ENCODE measurements at places on chromosomes 2 and 18.

GRCh38 chr2:217075268-217076057 is 215.6 kb upstream of the TNP1 start:
- DNase-seq, result no peak

GRCh38 chr2:30510409-30510808 is 63.4 kb downstream of the LCLAT1 start:
- no peak for DNase-seq

DNA sequence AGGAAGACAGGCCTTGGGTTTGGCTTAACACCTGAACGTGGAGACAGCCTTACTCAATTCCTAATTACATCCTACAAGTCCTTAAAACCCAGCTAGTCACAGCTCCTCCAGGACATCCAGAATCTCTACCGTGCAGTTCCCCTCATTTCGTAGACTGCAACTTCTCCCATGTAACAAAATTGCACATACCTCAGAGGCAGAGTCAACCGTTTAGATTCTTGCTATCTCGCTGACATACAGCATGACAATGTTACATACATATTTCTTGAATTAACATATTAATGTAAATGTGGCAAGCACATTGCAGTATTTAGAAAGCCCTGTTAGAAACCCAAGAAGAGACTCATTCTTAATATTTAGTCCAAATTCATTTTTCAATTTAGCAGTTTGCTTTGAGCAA is 358.7 kb downstream of the SETBP1 start:
- no peak for DNase-seq

DNA sequence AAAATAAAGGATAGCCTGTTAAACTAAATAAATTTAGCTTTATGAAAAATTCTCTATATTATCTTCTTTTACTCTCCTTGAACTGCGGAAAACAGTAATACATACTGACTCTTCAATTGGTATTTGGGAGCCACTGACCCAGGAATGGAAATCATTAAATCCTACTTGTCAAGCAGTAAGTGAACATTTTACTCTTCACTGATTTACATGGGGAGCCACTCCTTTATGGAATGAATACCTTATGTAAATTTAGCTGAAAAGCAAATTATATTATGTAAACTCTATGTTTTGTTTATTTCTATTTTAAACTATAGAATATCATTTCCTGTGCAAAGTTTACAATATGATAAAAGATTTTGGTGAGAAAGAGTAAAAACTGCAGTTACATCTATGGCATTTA is 85.2 kb downstream of the STRADB start:
- DNase-seq, result no peak

DNA sequence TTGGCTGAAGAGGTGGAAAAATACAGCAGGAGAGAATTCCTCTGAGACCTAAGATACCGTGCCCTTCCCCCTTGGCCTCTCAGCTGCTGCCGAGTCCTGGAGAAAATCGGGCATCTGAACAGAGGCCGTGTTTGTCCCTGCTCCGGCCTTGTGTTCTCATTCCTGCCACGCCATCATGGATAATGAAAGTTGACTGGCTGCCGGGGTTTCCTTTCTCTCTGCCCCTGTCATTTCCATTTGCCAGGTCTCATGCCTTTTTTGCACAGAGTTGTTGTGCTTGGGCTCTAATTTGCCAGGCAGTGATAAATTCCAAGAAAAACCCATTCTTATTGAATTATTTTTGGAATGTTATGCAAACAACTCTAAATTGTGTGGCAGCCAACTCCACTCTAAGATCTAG is 496.9 kb upstream of the TNP1 start:
- no peak for DNase-seq

DNA sequence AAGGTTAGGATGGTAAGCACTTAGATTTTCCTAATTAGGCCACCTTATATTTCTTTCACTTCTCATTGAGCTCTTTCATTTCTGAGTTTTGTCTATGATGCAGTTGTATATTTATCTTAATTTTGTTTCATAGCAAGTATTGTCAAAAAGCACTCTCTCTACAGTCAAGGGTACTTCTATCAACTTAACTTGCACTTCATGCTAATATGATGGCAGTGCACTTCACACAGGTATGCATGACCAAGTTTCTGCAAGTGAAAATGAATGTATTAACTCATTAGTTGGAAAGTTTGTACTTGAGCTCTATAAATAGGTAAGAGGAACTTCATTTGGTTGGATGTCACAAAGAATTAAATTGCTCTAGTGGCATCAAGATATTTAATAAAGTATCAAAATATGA is 51.5 kb upstream of the CDH19 start:
- DNase-seq, result no peak

DNA sequence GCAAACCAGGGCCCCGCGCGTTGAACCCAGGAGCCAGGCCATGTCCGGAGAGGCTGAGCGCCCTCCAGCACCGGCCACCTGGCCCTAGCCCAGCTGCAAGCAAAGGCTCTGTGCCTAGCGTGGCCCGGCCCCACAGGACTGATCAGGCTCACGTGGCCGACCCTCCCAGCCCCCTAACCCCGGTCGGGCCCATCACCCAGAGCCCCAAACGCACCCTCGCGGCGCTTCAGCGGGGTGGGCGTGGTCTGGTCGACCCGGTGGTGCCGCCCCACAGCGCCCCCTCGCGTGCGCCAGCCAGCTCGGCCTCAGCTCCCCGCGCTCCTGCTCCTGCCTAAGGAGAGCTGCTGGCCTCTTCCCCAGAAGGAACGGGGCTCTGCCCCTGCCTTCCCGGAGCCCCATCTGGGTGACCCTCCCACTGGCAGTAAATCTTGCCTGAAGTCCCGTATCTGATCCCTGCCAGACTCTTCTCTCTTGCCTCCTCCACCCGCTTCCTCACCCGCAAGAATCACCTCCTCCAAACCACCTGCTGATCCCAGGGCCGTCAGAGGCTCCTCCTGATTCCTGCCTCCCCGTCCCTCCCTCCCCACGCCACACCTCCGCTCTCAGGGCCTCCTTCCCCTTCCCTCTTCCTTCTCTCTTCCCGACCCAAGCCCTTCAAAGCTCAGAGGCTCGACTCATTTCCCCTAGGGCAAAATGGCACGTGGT is 12.3 kb upstream of the TEX51 start:
- DNase-seq, result no peak

- DNase-seq, result peak; percentile 67
These were observed 27.3 kb downstream of the LPIN2 start for GRCh38 chr18:2985628-2986027.

DNA sequence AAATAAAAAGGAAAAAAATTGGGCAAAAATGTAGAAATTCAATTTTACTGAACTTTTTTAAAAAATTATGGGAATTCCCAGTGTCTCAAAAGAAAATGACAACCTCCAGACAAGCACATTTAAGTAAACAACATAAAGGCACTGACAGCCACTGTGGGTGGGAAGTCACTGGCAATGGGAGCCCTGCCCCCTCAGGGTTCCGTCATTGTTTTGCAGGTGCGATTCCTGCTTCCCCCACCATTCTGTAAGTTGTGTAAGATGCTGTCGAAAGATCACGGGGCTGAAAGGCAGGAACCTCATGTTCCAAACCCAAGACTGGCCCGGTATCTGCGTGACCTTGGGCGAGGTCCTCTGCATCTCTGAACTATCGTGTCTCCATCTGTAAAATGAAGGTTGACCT is 15.8 kb upstream of the ASPRV1 start:
- no peak for DNase-seq

DNA sequence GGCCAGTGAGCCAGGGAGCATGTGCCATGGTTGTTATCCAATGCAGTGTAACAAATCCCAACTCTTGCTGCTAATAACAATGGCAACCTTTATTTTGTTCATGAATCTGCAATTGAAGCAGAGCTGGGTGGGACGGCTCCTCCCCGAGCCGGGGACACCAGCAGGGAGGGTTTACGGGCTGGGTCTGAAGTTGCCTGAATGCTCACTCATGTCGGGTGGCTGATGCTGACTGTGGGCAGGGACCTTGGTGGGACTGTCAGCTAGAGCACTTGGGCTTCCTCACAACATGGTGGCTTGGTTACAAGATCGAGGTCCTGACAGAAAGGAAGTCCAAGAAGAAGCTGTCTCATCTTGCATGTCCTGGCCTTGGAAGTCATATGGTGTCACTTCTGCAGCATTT is 264.5 kb downstream of the NDUFA10 start:
- DNase-seq, result no peak

- DNase-seq, result no peak
These were observed 82.1 kb downstream of the BIN1 start for GRCh38 chr2:127024769-127025358.

DNA sequence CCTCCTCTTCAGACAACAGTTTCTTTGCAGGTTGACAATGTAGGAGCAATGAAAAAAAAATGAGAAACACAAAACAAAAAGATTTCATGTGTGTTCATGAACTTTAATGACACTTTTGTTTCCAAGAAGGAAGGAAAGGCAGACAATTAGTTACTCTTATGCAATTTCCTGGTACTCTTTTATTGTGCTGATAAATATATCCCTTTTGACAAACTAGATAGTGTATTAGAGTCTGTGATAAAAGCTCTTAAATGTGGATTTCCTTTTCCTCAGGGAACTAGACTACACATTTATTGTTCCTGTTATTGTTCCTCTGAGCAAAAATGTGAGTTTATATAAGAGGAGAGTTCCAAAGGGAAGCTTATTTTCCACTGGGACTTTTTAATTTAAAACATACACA is 188.7 kb upstream of the NRXN1 start:
- no peak for DNase-seq

- DNase-seq, result no peak
These were observed 9.4 kb upstream of the COLEC11 start for GRCh38 chr2:3585261-3586109.

GRCh38 chr2:26302846-26303245 is 43.1 kb upstream of the SELENOI start:
- DNase-seq, result no peak

- DNase-seq, result no peak
These were observed 107.8 kb downstream of the ZNF521 start for GRCh38 chr18:25244170-25244569.

GRCh38 chr2:54523324-54523959 is 67.3 kb downstream of the SPTBN1 start:
- DNase-seq, result no peak

- no peak for DNase-seq
These were observed 22.3 kb downstream of the M1AP start for GRCh38 chr2:74625658-74626425.

- no peak for DNase-seq
These were observed 157.2 kb downstream of the FMNL2 start for GRCh38 chr2:152492131-152492530.

DNA sequence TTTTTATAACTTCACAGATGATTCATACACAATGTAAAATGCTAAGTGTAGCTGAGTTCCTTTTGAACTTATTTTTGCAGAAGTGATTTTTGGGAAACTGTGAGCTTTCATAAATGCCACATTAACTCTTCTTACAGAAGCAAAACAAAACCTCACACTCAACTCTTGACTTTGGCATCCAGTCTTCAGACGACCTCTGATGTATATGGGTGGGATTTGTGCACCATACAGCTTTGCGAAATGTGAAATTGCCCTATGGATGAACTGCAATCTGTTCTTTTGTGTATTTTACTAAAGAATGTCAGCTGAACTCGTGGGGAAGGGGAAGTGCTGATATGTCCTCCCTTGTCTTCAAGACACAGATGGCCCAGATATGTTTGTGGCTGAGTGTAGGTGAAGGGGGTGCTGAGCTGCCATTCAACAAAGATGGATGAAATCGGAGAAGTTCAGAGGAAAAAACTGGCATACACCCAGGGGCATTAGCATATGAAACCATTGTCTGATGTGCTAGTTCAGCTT is 218.3 kb downstream of the PTGR3 start:
- DNase-seq, result no peak

DNA sequence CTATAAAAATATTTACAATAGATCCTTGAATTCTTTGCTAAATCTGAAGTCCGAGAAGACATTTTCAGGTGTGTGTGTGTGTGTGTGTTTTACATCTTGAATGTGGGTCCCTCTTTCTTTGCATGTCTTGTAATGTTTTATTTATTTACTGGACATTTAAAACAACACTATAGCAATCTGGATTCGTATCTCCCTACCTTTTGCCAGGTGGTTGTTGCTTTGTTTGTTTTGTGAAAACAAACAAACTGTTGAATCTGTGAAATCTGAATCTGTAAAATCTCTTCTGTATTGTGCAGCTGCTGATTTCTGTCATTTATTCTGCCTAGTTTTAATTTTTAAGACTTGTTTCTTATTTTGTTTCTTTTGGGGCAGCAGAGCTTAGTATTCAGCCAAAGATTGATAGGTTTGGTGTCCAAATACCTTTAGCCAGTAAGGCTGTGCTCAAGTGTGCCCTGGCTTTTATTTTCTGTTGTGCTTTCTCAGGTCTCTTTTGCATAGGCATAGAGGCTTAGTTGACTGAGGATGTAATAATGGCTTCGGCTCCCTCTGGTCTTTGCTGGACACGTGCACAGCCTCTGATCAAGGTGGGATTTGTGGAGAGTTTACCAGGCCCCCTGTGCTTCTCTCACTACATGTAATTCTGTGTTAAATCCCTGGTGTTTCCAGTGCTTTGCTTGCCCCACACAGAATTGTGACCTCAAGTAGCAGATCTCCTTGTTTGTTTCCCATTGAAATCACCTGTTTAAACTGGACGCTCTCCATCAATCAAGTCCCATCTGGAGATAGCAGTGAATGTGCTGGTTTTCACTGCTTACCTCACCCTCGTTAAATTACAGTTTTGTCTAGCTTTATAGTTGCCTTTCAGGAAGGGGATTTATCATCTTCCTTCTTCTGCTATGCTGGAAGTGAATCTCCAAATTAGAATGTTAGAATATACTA is 71.1 kb downstream of the BIRC6 start:
- DNase-seq, result no peak

DNA sequence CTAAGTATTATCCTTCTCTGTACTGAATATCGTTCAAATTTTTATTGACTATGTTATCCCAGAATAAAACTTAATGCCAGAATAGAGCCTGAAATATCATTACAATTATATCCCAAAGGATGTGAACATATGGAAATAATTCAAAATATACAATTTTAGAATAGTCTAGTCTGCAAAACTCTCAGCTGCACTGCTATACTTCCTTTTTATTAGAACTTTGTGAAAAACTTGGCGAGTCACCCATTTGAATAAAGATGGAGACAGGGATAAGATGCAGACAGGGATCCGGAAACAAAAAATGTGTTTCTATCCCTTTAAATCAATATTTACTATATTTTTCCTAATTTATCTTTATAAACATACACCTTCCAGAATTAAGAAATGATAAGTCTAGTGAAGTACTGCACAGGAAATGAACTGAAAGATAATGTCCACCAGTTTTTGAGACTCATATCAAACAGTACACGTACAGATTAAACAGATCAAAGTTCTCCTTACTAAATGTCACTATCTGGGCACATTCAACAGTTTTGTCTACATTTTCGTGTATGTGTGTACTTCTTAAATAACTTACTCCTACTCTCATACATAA is 107.8 kb downstream of the MEP1B start:
- no peak for DNase-seq

DNA sequence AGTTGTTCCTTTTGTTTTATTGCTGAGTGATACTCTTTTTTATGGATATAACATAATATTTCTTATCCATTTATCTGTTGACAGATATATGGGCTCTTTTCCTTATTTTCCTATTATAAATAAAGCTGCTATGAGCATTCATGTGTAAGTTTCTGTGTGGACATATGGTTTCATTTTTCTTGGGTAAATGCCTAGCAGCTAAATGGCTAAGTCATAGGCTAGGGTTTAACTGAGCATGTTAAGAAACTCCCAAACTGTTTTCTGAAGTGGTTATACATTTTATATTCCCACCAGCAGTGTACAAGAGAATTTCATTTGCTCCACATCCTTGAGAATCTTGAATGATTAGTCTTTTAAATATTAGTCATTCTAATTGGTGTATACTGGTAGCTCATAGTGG is 786.6 kb upstream of the CDH2 start:
- DNase-seq, result no peak

- DNase-seq, result no peak
These were observed 343.5 kb upstream of the NT5C1B start for GRCh38 chr2:18932853-18933252.
